ENCODE measurements at places on chromosomes 12 and 14.

DNA sequence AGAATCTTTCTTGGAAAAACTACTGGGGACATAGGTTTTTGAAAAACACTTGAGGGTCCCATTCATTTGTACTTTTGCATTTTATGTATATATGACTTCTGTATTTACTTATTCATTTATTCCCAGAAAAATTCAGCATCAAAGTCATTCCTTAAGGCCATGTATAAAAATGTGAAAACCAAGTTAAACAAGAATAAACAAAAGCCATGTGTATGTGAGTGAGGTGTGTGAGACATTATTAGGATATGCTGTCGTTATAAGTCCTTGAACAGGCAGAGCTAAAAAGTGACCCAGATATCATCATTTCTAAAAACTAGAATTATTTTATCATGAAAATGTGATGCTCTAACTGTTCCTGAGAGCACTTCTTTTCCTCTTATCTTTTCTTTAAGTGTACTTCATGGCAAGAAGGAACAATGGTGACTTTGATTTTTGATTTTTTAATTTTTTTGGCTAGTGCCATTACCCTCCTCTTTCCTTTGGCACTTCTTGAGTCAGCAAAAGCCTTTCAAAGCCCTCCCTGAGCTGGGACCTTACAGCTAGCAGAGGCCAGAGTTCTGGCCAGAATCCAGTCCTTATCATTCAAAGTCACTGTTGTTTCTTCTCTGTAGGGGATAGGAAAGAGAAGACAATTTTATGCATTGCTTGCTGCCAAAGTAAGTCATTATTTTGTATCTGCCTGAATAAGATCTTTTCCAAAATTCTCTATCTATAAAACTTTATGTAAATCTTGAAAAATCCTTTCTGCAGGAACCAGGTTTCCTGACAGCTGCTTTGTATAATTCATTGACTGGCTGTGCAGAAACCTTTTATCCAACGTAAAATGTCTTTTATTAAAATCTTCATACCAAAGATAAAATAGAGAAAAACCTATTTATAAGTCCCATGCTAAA lies 419.7 kb upstream of the PRICKLE1 start:
- no peak for DNase-seq

GRCh38 chr12:25020621-25021243 lies 71.8 kb upstream of the BCAT1 start:
- DNase-seq: no peak

DNA sequence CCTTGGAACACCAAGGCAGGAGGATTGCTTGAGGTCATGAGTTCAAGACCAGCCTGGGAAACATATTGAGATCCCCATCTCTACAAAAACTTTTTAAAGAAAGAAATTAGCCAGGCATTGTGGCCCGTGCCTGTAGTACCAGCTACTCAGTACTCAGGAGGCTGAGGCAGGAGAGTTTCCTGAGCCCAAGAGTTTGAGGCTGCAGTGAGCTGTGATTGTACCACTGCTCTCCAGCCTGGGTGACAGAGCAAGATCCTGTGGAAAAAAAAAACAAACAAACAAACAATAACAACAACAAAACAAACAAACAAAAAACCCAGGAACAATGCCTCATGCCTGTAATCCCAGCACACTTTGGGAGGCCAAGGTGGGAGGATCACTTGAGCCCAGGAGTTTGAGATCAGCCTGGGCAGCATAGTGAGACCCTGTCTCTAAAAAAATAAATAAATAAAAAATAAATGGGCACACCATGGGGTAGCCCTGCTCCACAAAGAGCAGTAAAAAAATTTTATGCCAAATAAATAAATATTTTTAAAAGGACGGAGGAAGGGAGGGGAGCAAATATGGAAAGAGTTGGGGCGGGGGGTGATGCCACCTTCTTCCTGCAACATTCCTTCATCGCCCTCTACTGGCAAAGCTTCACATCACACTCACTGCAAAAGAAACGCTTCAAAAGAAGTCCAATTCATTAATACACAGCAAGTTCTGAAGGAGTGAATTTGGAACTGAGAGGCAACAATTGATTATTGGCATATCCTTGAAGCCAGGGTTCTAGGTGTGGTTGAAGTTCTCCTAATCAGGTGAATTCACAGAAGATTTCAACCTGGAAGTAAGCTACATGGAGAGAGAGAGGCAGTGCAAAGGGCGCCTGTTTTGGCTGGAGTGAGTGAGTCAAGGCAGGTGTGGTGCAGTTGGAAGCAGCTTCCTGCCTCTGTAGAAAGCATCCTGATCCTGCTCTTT lies 8.8 kb upstream of the GNPTAB start:
- DNase-seq: peak; percentile 82

GRCh38 chr12:110010853-110011723 lies 11.9 kb downstream of the ANKRD13A start:
- DNase-seq: no peak

DNA sequence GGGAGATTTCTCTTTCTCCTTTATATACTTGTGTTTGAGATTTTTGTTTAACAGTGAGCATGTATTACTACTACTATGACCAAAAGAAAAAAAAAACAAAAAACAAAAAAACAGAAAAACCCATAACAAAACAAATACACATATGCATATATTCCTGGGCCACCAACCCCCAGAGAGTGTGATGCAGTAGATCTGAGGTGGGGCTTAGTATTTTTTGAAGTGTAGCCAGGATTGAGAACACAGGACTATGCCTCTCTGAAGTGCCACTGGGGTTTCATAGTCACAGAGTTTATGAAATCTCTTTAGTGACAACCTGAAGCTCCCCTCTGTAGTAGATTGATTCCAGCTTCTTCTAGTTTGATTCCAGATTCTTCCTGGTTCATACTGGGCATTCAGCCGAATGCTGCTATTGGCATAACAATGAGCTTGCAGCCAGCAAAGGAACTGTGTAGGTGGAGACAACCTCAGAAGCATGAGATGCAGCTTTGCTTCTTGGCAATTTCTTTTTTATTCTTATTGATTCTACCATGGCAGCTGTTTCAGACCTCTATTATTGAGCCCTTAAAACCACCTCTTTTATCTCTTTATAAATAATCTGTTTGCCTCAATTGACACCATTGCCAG lies 15.5 kb upstream of the ANO4 start:
- DNase-seq: no peak

DNA sequence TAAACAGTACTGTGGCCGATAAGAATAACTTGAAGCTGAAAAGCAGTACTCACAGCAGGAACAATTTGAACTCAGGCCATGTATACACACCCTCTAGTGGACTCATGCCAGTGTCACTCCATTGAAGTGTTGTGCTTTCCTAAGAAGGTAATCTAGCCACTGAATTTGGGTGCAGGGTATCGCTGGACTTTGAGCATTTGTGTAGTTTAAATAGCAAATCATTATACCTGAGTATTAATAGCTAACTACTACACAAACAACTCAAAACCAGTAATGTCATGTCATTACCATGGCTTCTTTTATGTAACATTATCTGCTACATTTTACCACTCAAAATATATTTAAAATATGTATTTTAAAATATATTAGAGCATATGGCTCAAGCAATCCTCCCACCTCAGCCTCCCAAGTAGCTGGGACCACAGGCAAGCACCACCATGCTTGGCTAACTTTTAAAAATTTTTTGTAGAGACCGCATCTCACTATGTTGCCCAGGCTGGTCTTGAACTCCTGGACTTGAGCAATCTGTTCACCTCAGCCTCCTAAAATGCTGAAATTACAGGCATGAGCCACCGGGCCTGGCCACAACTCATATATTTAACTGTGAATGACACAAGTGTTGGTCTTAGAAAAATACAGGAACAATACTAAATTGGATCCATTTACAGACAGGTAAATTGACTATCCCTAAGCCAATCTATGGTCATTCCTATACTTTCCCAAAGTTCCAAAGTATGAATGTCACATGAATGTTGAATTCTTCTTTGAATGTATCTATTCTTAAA lies 25.6 kb upstream of the ARID4A start:
- no peak for DNase-seq

GRCh38 chr14:89466944-89467343 lies 49.9 kb upstream of the FOXN3 start:
- DNase-seq: no peak

GRCh38 chr14:68444449-68445168 lies 348.3 kb downstream of the ZFP36L1 start:
- DNase-seq: no peak

GRCh38 chr14:33707716-33708115 lies 243.2 kb downstream of the EGLN3 start:
- DNase-seq: no peak

- no peak for DNase-seq
These were observed 314.2 kb upstream of the PRICKLE1 start for GRCh38 chr12:42903736-42904135.

DNA sequence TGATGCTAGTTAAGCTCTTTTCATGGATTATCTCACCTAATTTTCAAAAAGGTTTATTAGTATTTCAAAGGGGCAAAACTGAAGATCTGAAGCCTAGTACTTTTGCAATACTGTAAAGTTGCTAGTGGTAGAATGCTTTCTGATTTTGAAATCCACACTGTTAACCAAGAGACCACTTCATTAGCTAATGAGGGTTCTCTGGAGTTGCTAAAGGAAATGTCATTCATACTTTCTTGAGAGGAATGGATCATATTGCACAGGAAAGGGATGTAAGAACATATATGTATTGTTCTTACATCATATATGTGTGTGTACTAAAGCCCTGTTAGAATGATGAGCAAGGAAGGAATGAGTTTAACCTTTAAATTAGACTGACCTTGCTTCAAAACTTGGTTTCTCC lies 39.0 kb upstream of the LDHB start:
- no peak for DNase-seq

DNA sequence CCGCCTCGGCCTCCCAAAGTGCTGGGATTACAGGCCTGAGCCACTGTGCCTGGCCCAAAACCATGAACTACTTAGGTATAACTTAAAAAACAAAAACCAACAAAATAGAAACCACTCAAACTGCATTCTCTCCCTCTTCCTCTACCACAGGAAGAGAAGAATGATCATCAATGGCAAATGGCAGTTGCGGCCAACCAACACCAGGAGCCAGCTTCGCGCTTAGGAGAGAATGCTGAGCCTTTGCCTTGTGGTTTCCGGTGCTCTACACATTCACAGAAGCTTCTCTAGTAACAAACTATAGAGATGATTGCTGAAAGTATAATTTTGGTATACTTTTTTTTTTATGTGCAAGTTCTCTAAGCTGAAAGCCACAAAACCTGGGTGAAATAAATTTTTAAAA lies 17.1 kb downstream of the CATSPERB start:
- DNase-seq: peak; percentile 50

- no peak for DNase-seq
These were observed 34.3 kb downstream of the GALNT9 start for GRCh38 chr12:132295101-132295526.

DNA sequence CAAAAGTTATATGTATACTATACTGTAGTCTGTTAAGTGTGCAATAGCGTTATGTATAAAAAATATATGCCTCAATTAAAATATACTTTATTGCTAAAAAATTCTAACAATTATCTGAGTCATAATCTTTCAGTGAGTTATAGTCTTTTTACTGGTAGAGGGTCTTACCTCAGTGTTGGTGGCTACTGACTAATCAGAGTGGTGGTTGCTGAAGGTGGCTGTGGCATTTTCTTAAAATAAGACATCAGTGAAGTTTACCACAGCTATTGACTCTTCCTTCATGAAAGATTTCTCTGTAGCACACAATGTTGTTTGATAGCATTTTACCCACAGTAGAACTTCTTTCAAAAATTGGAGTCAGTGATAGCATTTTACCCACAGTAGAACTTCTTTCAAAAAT lies 23.4 kb downstream of the POLR3B start:
- DNase-seq: no peak

DNA sequence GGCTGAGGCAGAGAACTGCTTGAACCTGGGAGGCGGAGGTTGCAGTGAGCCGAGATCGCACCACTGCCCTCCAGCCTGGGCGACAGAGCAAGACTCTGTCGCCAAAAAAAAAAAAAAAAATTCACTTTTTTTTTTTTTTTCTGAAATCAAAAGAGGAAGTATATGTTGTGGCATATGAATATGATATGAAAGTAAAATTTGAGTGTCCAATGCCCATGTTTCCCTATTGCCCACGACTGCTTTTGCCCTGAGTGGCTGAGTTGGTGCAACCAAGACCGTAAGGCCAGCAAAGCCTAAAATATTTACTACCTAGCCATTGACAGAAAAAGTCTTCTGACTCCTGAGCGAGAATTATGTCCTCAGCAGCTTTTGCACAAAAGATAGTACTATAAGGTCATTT lies 101.7 kb upstream of the PARP11 start:
- DNase-seq: no peak

DNA sequence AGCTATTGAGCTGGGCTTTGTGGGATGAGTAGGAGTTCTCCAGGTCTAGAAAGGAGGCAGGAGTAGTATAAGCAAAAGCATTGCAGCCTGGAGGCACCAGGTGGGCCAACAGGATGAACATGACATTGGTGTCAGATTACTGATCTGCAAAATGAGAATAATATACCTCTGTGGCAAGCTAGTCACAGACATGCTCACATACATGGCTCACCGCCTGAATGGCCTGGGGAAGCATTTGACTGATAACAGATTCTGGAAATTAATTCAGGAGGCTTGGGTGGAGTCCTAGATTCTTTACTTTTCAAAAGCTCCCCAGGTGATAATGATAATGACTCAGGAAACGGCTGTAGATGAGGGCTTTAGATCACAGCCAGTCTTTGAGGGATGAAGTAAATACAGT lies 709 bp downstream of the TCL1B start:
- no peak for DNase-seq

- no peak for DNase-seq
These were observed 284.9 kb downstream of the TMTC2 start for GRCh38 chr12:82971584-82971983.

DNA sequence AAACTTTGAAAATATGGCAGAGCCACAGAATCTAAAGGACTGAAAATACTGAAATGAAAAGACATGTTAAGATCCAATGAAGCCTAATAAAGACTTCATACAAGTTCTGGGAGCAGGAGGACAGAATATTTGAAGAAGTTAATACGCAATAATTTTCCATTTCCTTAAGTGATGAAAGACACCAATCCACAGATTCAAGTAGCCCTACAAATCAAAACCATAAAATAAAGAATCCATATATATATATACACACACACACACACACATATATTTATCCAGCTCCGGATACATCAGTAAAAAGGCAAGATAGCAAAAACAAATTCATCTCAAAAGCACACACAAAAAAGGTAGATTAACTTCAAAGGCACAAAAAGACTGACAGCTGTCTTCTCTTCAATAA lies 5.7 kb downstream of the NAP1L1 start:
- no peak for DNase-seq

- peak; percentile 35 for DNase-seq
These were observed 16.1 kb downstream of the PIGH start for GRCh38 chr14:67583711-67584644.

- peak; percentile 74 for DNase-seq
These were observed 24.7 kb downstream of the NCKAP1L start for GRCh38 chr12:54522243-54522642.

GRCh38 chr14:90491911-90492531 lies 95.2 kb downstream of the CALM1 start:
- no peak for DNase-seq

- DNase-seq: no peak
These were observed 94.7 kb downstream of the DENND5B start for GRCh38 chr12:31496257-31496656.

GRCh38 chr12:8033153-8034044 lies 883 bp downstream of the FOXJ2 start:
- peak; percentile 54 for DNase-seq

GRCh38 chr14:36070031-36070719 lies 106.3 kb downstream of the PTCSC3 start:
- peak; percentile 59 for DNase-seq

- no peak for DNase-seq
These were observed 354.6 kb downstream of the NRXN3 start for GRCh38 chr14:78524766-78525165.

- no peak for DNase-seq
These were observed 67.5 kb downstream of the CHST11 start for GRCh38 chr12:104524034-104524832.

- DNase-seq: peak; percentile 53
These were observed 23.0 kb downstream of the SH2B3 start for GRCh38 chr12:111428728-111429175.
